ENCODE measurements at places on chromosomes 3 and 15.

- no peak for DNase-seq
Observed at GRCh38 chr3:56976651-56977560, 83.6 kb upstream of the SPATA12 start.

- DNase-seq, result no peak
Observed at GRCh38 chr3:49707113-49707480, 12.4 kb downstream of the AMIGO3 start.

- no peak for DNase-seq
Observed at GRCh38 chr3:101640256-101640655, 36.7 kb downstream of the ZBTB11 start.

DNA sequence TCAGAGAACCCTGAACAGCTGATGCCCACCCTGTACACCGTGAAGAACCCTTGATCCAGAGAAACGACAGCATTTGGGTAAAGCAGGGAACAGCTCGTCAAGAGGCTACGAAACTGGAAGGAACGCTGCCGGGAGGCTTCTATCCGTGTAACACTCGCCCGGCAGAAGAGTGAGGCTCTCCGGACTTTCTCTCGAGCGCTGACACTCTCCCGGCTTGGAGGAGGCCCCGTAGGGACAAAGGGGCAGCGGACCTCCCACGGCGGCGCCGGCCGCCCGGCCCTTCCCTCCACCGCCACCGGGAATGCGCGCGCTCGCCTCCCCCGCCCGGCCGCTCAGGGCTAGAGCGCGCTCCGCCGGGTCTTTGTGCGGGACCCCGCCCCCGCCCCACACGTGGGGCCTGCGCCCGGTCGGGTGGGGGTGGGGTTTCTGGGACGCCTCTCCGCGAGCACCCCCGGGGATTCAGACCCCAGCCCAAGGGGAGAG is 1.7 kb downstream of the HYAL2 start:
- DNase-seq, result no peak

DNA sequence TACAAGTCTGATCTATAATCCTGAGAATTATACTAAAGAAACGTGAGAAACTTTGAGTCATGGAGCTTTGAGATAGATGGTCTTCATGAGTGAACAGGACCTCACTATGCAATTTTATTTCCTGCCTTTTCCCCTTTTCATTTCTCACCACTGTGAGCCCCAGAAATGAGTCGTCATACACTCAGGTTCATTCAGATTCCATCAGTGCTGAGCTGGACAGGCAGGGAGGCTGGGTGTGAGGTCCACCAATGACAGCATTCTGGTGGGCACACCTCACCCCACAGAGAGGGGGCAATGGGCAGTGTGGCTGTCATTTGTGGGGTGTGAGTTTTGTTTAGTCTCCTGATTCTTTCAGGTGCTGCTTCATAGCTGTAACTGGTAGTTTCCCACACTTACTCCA is 16.9 kb downstream of the TIGIT start:
- DNase-seq, result no peak

GRCh38 chr15:55194256-55194655 is 2.5 kb downstream of the RSL24D1 start:
- no peak for DNase-seq

GRCh38 chr15:70424937-70425411 is 327.3 kb upstream of the TLE3 start:
- DNase-seq, result no peak

GRCh38 chr3:48130321-48130904 is 57.8 kb downstream of the CDC25A start:
- no peak for DNase-seq

GRCh38 chr3:5768281-5768945 is 580.9 kb downstream of the EDEM1 start:
- no peak for DNase-seq

DNA sequence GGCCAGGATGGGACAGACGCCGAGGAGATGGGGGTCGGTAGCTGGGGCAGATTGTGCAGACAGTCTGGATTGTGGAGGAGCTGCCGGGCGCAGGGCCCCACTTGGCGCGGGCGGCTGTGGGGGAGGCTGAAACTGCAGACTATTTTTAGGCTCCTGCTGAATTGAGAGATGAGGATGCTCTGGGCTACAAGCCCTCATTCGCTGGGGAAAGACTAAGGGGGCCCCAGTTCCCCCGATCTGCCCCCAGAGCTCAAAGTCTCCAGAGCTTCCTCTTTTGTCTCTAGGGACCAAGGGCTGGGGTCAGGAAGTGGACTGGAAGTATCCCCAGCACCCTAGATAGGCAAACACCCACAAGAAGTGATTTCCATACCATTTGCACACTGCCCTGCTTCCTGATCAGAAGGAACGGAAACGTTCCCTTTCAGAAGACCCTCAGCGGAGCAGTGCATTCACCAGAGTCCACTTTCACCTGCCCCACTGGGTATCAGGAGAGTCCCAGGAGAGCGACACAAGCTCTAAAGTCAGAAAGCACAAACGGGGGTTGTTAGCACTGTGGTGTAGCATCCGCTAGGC is 29.7 kb downstream of the SEMA7A start:
- DNase-seq, result no peak
